Stimulated activated effector memory CD8-positive, alpha-beta T cell treated with anti-CD3 and anti-CD28 coated beads, Interleukin-12 subunit alpha, Interleukin-12 subunit beta, amount 100 ng/mL, for 72 hours (primary cell): ENCODE measurements at places on chromosomes 3 and 15.

DNA sequence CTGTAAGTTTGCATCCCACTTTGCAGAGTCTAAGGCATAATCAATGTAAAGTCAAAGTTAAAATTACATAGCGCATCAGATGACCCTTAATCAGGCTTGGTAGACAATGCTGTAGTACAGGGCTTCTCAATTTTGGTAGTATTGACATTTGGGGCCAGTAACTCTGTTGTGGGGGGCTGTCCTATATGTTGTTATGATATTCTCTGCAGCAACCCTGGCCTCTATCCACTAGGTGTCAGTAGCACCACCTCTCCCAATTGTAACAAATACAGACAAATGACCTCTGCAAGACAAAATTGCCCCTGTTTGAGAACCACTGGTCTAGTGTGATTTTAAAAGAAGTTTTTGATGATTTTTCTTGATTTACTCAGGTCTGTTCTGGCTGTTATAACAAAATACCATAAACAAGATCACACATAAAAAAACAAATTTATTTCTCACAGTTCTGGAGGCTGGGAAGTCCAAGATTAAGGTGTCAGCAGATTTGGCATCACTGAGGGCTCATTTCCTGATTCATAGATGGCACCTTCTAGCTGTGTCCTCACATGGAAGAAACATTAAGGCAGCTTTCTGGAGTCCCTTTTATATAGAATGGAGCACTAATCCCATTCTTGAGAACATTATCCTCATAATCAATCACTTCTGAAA is 37.6 kb upstream of the SLC9A9 start:
- DNase-seq: no peak

DNA sequence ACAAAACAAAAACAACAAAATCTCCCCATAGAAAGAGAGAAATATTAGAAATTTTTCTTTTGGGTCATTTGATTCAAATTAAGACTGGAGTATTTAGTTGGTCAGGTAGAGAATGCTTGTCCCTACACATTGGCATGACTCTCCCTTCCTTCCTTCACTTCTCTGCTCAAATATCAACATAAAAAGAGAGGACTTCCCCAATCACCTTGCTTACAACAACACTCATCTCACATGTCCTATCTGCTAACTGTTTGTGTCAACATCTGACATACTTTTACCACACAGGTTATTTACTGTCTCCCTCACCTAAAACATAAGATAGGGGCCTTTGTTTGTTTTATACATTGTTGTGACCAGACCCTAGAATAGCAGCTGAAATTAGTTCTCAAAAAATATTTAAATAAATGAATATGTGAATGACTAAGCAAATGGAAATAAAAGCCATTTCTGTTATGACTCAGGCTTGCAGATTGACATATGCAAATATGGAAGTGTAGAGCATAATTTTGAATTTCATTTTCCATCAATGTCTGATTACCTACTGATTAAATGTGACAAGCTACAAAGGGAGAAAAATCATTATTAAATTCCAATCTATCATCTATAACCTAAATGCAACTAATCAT is 304.8 kb downstream of the CTNNB1 start:
- no peak for DNase-seq

DNA sequence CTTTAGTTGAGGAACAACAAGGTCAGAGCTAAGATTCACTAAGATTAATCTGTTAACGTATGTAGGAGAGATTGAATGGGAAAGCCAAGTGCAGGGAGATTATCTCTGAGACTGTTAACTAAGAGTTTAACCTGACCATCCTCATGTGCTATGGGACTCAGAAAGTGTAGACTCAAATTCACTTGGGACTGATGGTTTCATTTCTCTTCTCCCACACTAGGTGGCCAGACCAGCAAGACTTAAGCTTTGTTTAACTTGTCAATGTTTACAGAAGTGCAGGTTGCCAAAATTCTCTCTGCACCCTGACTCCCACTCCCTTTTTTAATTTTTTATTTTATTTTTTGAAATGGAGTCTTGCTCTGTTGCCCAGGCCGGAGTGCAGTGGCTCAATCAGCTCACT is 6.3 kb upstream of the HEXA start:
- DNase-seq: no peak

DNA sequence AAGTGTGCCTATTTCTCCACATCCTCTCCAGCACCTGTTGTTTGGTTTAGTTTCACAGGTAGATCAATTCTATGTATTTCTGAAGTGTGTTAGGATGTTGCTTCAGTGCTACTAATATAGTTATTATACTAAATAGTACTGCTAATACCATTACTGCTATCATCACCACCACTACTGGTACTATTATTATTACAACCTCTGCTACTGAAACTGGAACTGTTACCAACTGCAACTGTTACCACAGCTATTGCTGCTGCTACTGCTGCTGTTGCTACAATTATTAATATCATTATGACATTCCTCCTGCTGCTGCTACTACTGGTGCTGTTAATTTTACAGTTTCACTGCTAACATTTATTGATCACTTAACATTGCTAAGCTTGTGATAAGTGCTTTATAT is 8.3 kb upstream of the LMOD3 start:
- DNase-seq: no peak

DNA sequence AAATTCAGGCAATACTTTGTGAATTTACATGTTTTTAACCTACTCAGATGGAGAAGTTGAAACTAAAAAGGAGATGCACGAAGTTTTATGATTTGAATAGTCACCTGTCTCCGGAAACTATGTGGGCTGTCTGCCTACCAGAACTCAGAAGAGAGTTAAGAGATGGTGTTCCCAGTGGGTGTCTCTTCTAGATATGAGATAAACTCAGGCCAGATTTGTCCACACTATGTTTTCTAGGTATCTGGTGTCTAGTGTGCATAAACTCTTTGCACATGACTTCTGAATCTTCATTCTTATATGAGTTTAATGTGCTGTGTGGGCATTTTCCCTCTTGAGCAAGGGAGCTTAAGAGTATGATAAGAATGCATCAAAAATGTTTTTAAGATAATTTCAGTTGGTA is 222.8 kb downstream of the FOXP1 start:
- no peak for DNase-seq

DNA sequence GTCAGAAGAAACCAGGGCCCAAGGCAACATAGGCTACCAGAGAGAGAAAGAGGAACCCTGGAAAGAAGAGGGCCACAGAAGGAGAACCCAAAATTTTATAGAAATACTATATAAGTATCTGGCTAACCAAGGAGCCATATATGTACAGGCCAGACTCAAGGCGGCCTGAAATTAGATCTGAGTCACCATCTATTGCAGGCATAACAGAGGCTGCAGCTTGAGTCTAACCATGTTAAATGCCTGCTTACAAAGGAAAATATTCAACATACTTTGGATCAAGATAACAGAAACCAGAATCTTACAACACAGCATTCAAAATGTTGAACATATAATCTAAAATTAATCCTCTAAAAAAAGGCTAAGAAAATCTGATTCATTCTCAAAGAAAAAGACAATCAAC is 23.1 kb downstream of the IGSF11 start:
- no peak for DNase-seq
